ENCODE measurements at places on chromosomes 1 and 21.

DNA sequence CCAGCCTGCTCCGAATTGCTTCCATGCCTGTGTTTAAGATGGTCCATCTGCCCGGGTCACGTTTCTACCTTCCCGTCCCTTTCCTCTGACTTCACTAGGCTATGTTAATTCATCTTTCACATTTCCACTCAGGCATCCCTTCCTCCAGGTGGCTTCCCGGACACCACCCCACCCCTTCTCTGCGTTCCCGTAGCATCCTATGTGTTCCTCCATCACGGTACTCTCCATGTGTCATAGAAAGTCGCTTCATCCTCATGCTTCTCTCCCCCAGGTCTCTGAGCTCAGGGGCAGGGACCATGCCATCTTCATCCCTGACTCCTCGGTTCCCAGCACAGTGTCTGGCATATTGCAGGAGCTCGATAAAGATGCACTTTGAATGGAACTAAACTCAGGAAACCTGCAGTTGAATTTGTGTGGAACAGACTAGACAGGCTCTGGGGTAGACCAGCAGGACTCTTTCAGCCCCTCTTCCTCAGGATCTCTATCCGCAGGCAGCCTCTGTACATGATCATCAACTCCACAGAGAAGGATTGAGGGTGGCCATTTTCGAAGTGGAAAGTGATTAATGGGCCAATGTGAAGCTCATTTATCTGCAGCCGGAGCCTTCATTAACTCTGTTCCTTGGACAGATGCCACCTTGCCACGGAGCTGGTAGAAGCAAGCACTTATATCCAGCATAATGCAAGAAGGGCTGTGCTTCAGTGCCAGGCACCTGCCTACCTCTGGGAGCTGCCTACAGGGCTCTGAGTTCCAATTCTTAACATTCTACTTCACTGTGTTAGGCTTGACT is 9.1 kb downstream of the C1orf226 start:
- no peak for DNase-seq

DNA sequence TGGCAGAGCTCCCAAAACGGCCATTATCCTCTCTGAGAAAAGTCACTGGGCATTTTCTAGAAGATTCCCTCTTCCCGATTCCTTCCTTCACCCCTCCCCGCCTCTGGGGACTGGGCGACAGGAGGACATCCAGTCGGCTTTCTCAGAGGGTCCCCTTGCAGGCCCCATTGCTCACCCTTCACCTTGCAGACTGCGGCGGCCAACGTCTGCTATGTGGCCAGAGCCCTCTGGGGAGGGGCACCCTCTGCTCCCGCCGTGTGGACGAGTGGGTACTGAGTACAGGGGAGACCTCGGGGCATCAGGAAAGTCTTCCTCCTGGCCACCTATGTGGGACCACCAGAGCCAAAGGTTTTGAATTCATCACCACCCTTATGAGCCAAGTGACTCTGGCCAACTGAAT is 293.5 kb upstream of the VAMP3 start:
- DNase-seq = no peak

GRCh38 chr1:71850936-71851335 is 431.4 kb downstream of the NEGR1 start:
- DNase-seq = peak; percentile 19

DNA sequence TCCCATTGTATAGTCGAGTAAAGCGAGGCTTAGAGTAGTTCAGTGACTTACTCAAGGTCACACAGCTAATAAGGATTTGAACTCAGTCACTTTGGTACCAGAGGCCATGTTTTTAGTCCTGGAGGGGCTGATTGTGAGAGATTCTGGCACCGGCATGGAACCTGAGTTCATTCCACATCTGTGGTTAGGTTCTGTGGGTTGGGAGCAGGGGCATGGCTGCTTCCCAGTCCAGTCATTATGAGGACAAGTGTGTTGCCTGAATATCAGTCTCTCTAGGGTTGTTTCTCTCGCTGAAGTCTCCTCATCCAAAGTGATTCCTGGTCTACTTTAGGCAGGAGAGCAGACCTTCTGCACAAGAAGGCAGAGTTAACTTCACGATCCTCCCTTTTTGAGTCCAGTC is 90.6 kb downstream of the C1orf94 start:
- DNase-seq = no peak

DNA sequence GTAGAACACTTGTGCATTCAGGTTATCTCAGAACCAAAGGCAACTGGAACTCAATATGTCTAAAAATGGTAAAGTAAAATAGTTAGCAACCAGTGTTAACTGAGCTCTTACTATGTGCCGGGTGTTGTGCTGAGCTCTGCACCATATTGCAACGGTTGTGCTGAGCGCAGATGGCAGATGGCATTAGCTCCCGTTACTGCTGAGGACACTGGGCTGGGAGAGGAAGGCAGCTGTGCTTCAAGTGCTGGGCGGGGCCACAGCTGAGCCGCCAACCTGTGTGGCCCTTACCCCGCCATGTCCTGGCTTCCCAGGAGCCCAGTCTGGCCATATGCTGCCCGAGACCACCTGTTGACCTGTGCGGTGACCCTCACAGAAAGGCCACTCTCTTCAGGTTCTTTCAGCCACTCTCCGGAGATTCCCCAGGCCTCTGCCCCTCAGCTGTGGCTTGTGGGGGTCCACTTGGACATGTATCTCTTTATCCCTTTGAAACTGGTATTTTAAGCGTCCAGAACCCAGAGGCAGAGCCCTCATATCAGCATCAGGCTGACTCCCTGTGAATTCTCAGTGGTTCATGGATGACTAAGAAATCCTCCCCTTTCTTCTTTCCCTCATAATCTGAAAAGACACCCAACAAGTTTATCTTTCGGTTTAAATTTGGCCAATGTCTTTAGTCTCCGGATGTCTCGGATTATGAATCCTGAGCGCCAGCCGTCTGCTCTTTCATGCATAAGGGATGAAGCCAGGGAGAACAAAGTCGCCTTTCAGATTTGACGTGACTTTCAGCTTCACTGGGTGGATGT is 26.4 kb downstream of the LDLRAP1 start:
- no peak for DNase-seq
